ENCODE measurements at places on chromosomes 7 and 10. TPM values are rescaled to one million over a fixed set of nuclear protein-coding genes. Genes with fewer than 3 reads are reported as not detected.
A peak's percentile ranks its signal among the peaks of the same experiment; 100 is the strongest.

DNA sequence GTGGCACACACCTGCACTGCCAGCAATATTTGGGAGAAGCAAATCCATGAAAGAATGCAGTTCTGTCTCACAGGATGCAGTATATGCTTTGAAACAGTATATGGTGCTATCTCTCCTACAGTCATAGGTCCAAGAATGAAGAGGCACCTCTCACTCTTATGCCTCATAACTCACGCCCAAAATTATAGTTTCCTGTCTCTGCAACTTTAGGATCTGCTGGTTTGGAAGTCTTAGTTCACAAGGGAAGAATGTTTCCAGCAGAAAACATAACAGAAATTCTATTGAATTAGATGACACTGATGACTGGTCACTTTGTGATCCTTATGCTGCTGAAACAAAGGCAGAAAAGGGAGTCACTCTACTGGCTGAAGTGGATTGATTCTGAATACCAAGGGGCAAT lies 5.7 kb downstream of the C10orf67 start:
- DNase-seq: no peak

DNA sequence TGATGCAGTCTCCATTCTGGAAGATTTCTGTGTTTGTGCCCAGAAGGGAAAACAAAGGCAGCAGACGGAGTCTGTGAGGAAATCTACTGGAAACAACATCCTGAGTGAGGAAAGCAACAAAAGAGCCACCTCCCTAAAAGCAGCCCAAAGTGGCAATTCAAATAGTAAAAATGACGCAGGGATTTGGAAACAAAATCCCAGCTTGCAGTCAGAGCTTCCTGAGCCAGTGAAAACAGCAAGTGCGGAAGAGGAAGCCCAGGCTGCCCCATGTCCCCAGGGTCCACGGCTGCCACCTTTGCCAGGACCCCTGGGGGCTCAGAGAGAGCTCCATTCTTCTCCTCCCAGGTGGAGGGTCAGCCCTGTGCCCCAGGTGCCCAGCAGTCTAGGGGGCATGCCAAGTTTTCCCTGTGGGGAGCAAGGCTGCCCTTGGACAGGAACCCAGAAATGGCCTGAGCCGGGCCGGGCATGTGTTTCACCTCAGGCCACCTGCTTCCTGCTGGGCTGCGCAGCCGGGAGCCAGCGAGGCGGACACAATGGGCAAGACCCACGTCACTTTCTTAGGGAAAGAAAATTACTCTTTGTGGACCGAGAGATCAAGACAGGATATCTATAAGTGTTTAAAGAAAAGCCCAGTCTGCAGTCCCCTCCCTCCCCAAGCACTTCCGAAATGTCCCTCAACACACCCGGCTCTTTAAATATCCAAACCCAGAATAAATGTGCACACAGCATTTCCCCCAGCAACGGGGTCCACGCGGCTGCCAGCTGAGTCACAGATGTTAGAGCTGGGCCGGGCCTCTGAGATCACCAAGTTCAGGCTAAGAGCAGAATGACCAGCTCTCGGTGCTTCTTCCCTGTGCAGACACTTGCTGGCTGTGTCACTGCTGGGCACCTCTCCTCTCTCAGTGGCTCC lies 231.1 kb downstream of the ARHGAP12 start:
- no peak for DNase-seq

DNA sequence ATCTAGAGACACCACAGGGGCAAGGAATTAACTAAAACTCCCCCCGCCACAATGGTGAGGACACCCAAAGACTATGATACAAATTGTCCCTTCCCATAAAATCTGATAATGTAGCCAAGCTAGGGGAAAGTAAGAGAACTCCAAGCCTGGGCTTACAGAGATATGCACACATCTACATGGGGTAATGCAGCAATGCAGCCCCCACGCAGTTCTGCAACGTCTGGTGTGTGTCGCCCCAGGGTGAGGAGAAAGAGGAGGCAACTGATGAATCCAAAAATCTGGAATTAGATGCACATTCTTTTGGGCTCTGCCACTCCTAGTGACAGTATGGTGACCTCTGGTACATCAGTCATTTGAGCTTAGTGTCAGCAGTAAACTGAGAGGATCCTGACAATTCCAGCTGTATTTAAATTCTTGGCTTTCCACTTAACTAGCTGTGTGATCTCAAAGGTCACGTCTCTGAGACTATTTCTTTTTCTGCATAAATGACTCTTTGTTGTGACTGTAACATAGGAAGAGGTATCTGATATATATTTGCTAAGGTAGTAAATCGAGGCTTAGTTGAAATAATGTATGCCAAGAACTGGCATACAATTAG lies 51.5 kb downstream of the PIP4K2A start:
- DNase-seq: no peak

Gene ZMIZ2
- 269 TPM for total RNA-seq

- DNase-seq: no peak
These were observed 224.7 kb upstream of the PHYHIPL start for GRCh38 chr10:58951746-58952145.

DNA sequence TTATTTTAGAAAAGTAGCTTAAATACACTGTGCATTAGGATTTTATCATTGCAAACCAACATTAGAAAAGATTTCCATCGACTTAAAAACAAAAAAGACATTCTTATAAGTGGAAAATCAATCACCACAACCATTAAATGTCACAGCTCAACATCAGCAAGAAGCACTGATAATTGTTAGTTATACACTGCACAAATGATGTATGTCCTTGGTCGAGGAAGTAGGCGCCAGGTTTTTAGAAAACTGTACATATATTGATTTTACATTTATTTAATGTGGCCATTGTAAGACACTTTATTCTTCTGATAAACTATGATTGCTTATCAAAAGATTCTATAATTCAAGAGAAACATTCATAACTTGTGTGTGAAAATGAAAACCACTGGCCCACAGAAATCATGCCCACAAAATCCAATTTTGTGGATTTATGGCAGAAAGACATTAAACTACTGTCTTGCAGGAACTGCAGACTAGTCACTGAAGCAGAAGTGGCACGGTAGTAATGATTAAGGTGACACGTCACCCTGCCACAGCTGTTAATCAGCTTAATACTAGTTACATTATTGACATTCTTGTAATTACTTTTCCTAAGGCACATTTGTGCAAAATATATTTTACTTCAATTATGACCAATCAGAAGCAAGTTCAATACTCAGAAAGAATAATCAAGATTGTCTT lies 79.4 kb downstream of the VPS41 start:
- peak; percentile 46 for DNase-seq

DNA sequence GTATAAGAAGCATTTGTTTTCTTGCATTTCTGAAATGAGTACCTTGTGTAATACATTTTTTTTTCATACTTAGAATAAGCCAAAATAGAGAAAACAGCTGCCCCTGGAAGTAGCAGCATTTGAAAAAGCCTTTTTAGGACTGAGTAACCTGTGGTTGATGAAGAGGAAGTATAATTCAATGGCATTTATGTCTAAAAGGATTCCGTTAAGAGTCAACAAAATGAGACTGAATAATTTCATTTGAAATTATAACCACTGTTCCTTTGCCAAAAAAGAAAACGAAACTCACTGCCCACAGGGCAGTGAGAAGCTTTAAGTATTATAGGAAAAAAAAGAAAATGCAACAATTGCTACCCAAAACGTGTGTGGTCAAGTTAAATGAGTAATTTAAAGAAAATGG lies 705.6 kb upstream of the PHF14 start:
- DNase-seq: no peak

DNA sequence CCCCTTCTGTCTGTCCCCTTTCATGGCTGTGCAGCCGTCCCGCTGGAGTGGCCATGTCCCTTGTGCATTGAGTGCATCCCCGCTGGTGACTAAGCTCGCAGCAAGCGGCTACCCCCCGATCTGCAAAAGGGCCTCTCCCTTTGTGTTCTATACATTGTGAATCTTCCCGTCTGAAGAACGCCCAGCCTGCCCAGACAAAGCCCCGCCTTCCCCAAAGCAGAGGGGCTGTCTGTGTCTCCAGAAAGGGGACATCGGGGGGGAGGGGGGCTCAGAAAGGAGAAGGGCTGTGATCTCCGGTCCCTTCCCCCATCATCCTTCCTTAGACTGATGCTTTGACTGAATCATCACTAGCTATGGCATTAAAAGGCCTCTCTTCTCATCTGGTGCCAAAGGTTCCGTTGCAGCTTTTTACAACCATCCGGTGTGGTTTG lies 11.9 kb downstream of the NPTX2 start:
- DNase-seq: no peak

Gene OPN4
- not detected for total RNA-seq

Gene GRIFIN
- not detected for total RNA-seq

All from Calu3 (cell line).